ENCODE measurements at places on chromosomes 12 and 14.
A peak's percentile ranks its signal among the peaks of the same experiment; 100 is the strongest.

DNA sequence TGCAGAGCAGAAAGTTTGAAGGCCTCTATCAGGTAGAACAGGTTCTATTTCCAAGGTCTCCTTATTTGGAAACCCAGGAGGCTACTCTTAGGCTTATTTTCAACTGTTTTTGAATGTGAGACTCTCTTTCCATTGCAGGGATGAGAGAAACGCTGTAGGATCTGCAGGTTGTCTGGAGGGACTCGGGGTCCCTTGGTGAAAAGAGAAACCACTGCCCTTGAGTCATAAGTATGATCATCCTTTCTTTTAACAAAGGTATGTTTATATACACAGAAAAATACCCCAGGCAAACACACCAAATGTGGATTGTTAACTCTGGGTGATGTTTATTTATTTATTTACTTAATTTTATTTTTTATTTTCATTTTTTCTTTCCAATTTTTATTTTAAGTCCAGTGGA is 57.8 kb upstream of the MAX start:
- no peaks in the 10 kb centered on the region for H3K4me1 ChIP-seq
- no peak for DNase-seq
- H3K36me3 ChIP-seq, result no peaks in the 10 kb centered on the region
- no peaks in the 10 kb centered on the region for H3K27me3 ChIP-seq

DNA sequence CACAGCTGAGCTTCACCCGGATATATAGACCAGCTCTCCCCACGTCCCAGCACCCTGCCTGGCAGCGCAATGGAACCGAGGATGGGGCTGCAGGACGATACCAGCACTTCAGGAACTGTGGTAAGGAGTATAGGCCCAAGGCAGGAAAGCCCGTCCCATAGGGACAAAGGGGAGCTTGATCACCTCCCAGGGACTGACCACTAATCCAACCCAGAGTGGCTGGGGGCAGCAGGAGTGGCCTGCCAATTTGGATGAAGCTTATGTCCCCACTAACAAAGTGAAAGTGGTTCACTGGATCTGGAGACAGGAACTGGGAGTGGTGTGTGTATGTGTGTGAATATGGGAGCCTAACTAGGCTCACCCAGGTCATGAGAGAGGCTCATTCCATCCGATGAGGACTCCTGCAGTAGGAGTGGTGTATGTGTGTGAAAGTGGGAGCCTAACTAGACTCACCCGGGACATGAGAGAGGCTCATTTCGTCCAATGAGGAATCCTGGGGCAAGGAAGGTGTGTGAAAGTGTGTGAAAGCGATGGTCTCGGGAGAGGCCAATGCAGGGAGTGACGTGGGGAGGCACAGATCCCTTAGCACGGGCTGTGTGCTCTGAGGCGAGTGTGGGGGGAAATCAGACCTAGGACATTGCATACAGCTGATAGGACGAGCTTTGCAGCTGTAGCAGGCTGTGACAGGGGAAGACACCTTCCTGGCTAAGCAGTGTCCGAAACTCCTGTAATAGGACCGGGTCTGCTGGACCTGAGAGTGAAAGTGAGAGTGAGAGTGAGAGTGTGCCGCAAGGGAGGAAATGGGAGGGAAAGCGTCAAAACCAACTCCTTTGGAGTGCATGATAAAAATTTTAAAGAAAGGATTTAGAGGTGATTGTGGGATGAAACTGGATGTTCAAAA is 25.7 kb downstream of the KLRK1 start:
- no peaks in the 10 kb centered on the region for H3K36me3 ChIP-seq
- peak overlapping the region; percentile 52 for H3K27ac ChIP-seq
- peak overlapping the region; percentile 73 for H3K4me3 ChIP-seq
- no peaks in the 10 kb centered on the region for H3K27me3 ChIP-seq

DNA sequence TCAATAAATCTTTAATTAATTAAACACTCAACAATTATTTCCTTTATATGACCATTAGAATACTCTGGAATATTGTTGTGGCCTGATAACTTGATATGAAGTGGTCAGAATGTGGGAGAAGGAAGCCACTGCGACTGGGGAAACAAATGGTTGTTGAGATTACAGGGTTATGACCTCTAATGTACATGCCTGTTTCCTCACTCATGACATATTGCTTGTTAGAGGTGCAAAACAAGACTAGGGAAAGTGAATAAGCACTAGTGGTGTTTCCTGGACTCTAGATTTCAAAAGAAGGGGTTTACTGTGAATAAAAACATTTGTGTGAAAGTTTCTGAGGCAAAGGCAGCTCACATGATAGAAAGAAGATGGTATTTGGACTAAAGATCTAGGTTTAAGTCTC is 53.3 kb downstream of the STAB2 start:
- no peak overlapping the region for H3K27ac ChIP-seq
- no peak for DNase-seq
- H3K4me3 ChIP-seq, result no peak overlapping the region

- H3K4me1 ChIP-seq, result no peaks in the 10 kb centered on the region
- H3K27ac ChIP-seq, result no peak overlapping the region
Measured at GRCh38 chr12:90042920-90043641, 334.4 kb upstream of the ATP2B1 start.

DNA sequence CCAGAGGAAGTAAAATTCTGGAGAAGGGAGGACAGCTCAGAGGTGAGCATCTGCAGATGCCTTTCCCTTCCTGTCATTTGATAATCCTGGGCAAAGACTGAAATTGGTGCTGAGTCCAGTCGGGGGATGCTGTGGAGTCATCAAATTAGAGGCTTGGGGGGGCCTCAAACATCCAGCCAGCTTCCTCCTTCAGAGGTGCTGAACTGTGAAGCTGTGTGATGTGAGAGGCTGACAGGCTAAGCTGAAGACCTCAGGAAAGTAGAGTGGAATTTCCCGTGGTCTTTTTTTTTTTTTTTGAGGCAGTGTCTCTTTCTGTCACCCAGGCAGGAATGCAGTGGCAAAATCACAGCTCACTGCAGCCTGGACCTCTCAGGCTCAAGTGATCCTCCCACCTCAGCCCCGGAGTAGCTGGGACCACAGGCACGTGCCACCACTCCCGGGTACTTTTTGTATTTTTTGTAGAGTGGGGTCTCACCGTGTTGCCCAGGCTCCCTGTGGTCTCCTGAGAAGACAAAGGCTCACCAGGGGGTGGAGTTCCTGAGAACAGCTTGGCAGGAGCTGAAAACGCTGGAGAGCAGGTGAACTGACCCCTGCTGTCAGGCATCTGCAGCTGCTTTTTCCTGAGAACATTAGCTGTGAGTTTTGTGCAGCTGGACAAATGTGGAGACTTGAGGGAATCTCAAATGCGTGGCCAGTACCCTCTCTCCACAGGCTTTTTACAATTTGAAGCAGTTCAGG is 6.1 kb upstream of the TCL1B start:
- H3K27me3 ChIP-seq, result peaks cover 17% of the 10 kb centered on the region
- no peaks in the 10 kb centered on the region for H3K36me3 ChIP-seq
- no peak overlapping the region for H3K4me3 ChIP-seq
- H3K4me1 ChIP-seq, result no peaks in the 10 kb centered on the region
- no peak for DNase-seq

DNA sequence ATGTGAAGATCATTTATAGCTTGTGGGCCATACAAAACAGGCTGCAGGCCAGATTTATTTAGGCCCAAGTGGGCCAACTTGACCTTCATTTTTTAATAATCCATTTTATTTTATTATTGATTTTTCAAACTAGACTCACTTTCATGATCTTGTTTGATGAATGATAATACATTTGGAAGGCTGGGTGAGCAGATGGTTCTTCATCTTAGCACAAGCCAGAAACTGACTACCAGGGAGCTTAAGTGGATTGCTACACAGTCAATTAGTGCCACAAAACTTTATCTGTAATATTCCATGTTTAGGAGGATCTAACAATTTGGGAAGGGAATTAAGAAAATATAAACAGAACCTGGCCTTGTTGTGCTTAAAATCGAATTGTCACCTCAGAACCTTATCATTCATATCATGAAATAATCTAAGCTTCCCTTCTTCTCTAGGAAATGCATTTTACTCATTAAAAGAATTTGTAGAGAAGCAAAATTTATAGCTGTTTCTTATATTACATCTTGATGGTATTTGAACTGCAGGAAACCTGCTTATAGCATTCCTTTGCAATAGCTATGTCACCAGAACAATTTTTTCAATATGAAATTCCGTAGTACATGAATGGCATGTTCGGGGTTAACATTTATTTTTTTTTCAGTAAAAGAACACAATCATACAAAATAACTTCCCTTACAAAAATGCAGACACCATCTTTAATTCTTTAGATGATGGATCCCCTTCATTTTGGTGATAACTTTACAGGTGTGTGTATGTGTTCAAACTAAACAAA is 62.0 kb upstream of the CSRP2 start:
- no peak overlapping the region for H3K4me3 ChIP-seq
- no peaks in the 10 kb centered on the region for H3K4me1 ChIP-seq
- no peak overlapping the region for H3K27ac ChIP-seq

DNA sequence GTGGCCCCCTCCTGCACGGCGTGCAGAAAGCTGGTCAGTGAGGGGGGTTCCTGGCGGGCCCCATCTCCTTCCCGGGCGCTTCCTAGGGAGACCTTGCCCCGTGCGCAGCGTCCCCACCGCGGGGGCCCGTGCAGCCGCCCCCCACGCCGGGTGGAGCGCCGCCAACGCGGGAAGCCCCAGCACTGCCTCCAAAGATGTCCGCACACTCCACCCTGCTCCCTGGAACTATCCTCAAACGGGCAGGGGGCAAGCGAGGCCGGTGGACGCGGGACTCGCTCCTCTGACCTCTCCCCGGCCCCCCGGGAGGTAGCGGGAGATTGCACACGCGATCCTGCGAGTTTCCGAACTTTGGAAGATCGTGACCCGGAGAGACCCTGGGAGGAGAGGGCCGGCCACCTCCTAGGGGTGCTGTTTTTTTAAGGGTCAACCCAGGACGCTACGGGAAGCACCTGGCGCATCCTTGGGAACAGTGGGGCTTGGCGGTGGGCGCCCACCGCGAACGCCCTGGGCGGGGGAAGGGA is 1.5 kb upstream of the FZD10 start:
- H3K4me3 ChIP-seq, result no peak overlapping the region
- H3K36me3 ChIP-seq, result no peaks in the 10 kb centered on the region
- peaks cover 64% of the 10 kb centered on the region for H3K27me3 ChIP-seq
- no peak for DNase-seq
- H3K27ac ChIP-seq, result no peak overlapping the region

DNA sequence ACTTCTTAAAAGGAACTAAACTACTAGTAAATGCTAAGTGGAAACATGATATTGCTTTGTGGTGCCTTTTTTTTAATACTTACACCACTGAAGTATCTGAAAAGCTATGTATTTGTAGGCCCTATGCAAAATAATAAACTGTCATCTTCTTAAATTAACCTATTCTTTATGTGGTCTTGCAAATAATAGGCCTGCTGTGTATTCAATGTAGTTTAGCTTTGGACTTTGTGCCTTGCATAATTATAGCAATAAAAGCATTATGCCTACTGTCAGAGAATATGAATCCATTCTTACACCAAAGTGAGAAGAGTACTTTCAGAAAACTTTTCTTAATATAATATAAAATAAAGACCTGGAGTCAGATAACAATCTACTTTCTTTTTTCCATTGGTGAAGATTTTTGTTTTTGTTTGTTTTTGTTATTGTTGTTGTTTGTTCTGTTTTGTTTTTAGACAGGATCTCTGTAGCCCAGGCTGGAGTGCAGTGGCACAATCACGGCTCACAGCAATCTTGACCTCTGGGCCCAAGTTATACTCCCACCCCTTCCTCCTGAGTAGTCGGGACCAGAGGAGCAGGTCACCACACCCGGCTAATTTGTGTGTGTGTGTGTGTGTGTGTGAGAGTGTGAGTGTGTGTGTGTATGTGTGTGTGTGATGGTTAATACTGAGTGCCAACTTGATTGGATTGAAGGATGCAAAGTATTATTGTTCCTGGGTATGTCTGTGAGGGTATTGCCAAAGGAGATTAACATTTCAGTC is 213.8 kb downstream of the SLC6A15 start:
- H3K27ac ChIP-seq, result no peak overlapping the region
- no peak for DNase-seq
- no peak overlapping the region for H3K4me3 ChIP-seq
- no peaks in the 10 kb centered on the region for H3K36me3 ChIP-seq
- H3K4me1 ChIP-seq, result no peaks in the 10 kb centered on the region

GRCh38 chr14:96349286-96350075 is 13.7 kb downstream of the ATG2B start:
- no peak for DNase-seq
- peaks cover 3% of the 10 kb centered on the region for H3K36me3 ChIP-seq
- no peaks in the 10 kb centered on the region for H3K27me3 ChIP-seq
- H3K4me3 ChIP-seq, result no peak overlapping the region

DNA sequence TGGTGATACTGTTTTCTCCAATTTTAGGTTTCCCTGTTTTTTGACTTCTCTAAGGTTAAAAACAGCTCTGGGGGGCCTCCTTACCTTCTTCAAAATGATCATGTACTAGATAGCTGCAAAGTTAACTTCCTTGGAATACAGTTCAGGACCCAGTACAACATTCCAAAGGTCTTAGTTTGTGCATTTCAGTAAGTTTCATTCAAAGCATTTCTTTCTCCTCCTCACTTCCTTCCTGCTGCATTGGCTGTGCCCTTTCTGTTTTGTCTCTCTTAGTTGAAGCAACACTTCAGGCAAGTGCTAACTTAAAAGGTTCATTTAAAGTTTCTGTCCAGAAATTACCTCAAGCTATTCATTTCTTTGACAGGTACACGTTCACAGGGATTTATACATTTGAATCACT is 95.7 kb downstream of the SCN8A start:
- H3K27me3 ChIP-seq, result no peaks in the 10 kb centered on the region
- no peak for DNase-seq
- H3K27ac ChIP-seq, result no peak overlapping the region
- no peaks in the 10 kb centered on the region for H3K36me3 ChIP-seq
- H3K4me3 ChIP-seq, result no peak overlapping the region

DNA sequence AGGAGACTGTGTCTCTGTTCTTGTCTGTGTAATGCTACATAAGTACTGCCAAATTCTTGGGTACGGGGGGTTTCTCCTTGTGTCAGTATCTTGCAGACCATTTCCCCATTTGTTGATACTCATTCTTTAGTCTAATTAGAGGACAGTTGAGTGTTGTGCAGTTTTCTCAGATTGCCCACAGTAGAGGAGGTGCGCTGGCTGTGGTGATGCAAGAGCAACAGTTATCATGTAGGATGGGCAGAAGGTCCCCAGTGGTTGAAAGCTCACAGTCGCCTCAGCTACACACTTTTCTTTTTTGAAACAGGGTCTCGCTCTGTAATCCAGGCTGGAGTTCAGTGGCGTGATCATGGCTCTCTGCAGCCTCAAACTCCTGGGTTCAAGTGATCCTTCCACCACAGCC is 37.8 kb upstream of the ATP2A2 start:
- no peaks in the 10 kb centered on the region for H3K27me3 ChIP-seq
- no peaks in the 10 kb centered on the region for H3K36me3 ChIP-seq
- no peak overlapping the region for H3K4me3 ChIP-seq
- no peaks in the 10 kb centered on the region for H3K4me1 ChIP-seq

DNA sequence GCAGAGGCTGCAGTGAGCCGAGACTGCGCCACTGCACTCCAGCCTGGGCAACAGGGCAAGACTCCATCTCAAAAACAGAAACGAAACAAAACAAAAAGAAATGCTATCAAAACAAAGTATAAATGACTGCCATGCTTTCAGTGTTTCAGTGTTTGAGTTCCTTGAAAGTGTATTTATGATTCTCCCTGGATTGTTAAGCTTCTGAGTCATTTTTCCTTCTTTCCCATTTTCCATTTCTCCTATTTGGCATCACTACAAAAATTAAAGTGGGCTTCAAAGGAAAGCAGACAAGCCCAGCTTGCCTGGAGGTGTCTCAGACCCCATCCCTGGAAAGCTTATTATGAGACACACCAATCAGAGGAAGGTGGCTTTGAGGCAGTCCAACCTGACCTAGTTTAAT is 35.1 kb downstream of the NIN start:
- no peak overlapping the region for H3K27ac ChIP-seq
- H3K4me3 ChIP-seq, result no peak overlapping the region
- H3K36me3 ChIP-seq, result peaks cover 29% of the 10 kb centered on the region

Data from CD4-positive, alpha-beta T cell (primary cell).